ENCODE measurements at places on chromosomes 1 and 21.

DNA sequence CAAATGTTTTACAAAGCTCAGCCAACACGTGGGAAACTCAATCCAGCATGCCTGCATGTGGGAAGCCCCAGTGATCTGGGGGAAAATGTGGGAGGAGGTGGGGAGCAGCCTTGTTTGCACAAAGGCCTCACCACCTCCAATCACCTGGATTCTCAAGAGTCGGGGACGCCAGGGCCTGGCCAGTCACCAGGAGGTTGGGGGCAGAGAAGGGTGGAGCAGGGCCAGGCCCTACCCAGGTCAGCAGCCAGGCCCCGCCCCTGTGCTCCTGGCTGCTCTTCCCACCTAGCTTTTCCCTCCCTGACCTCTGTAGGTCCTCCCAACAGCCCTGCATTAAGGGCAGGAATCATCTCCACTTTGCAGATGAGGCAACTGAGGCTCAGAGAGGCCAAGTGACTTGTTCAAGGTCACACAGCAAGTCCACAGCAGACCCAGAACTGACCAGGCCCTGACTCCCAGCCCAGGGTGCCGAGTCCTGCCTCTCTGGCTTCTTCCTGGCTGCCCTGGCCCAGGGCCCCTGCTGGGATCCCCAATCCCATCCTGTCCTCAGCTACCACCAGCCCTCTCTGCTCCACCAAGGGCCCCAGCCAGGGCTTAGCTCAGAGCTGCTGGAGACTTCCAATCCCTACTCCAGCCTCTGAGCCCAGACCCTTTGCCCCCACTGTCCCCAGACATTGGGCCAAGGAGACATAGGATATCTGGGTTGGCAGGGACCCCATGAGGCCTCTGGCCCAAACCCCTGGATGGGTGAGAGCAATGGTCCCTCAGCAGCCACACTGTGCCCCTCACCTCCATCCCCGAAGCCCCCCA, 508.6 kb downstream of the PTPRU start:
- DNase-seq = no peak

DNA sequence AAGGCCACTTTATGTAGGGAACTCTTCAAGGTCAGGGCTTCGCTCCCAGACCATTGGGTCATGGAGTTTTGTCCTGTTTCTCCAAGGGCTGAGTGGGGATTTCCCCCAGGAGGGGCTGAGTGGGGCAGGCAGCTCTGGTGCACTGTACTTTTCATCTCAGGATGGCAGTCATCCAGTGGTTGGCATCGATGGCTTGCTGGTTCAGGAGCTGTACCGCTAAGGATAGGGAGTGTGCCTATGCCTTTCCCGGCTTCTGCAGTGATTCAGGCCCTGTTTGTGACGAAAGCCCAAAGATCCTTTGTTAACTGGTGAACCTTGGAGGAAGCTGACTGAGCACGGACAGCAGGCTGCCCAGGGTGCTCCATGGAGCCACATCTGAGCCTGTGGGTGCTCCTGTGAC, 100.1 kb upstream of the GADD45A start:
- no peak for DNase-seq

GRCh38 chr1:214277704-214278635, 3.0 kb upstream of the SMYD2 start:
- no peak for DNase-seq

- DNase-seq = no peak
Observed at GRCh38 chr1:48016515-48016914, 19.3 kb upstream of the TRABD2B start.

DNA sequence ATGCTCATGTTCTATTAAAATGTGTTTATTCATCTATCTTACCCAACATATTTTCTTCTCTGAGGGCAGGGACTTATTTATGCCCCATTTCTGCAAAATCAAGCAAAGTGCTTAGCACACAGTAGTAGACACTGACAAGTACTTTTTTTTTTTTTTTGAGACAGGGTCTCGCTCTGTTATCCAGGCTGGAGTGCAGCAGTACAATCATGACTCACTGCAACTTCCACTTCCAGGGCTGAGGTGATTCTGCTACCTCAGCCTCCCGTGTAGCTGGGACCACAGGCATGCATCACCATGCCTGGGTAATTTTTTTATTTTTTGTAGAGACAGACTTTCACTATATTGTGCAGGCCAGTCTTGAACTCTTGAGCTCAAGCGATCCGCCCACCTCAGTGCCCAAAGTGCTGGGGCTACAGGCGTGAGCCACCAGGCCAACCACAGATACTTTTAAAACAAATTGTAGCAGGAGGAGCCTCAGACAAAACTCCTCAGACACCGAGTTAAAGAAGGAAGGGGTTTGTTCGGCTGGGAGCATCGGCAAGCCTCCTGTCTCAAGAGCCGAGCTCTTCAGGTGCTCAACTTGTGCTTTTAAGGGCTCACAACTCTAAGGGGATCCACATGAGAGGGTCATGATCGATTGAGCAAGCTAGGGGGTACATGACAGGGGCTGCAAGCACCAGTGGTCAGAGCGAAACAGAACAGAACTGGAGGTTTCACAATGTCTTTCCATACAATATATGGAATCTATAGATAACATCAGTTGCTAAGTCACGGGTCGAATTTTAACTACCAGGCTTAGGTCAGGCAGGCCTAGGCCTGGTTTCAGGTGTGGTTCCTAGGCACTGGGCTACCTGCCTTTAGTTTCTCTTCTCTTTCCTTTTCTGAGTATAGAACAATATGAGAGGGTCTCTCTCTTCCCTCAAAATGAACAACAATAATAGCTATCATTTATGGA, 5.7 kb upstream of the TMEM167B start:
- no peak for DNase-seq

DNA sequence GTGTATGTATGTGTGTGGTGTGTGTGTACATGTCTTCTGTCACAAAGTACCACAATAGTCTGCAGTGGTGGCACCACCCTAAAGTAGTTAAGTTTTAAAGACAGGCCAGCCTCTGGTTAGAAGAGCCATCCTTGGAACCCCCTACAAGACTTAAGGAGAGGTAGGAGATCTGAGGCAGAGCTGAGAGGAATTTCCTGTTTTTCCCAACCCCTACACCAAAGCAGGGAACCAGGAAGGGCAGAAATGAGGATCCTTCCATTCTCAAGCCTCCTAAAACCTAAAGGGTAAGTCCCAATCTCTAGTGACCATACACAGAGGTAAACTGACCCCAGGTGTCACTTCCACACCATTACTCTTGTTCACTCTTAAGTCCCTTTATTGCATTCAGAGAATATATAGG, 11.1 kb downstream of the PEA15 start:
- no peak for DNase-seq

DNA sequence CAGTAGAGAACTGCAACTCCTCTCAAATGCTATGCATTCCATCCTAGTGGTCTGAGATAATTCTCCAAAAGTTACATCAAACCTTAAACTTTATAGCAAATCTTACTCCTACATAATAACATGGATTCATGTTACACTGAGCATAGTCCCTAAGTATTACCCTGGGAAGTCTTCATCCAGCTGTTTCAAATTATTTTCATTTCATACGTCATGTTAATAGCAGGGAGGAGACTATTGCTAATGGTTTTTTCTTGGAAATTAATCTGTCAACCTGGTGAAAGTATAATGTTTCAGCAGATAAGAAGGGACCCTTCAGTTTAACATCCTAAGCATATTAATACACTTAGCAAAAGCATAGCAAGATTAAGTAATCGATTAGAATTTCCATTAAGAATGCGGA, 318.1 kb downstream of the USP25 start:
- DNase-seq = no peak

- DNase-seq = no peak
Observed at GRCh38 chr1:236141447-236142252, 689 bp upstream of the GPR137B start.

DNA sequence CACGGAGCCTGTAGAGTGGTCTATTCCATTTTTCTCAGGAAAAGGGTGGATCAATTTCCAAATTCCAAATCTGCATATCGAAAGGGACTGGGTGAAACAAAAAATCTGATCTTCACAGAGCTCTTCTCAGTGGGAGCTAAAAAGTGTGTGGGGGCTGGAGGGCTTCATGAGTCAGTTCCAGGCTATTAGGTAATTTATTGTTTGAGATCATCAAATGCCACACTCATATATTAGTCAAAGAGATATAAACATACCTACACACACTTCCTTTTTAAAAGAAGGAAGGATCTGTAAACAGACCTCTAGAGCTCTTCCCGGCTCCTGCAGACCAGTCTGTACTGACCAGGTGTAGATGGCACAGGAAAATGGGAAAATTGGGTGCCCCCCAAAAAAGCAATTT, 175.4 kb downstream of the ZBTB18 start:
- no peak for DNase-seq

GRCh38 chr21:27614231-27614630, 647.3 kb upstream of the ADAMTS5 start:
- DNase-seq = no peak

- no peak for DNase-seq
Observed at GRCh38 chr21:16910435-16911165, 602.2 kb upstream of the CXADR start.

GRCh38 chr1:179151908-179152682, 70.2 kb downstream of the TOR3A start:
- DNase-seq = no peak

DNA sequence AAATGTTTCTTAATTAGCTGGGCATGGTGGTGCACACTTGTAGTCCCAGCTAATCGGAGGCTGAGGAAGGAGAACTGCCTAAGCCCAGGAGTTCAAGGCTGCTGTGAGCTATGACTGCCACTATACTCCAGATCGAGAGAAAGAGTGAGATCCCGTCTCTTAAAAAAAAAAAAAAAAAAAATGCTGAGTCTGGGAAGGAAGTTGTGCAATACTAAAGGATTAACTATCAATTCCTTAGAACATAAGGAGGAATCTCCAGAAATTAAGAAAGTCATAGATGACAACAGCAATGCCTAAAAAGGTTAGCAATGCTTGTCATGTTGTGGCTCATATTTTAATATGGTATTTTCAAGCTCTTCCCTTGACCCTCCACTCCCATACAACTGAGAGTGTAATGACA, 5.3 kb downstream of the LUZP1 start:
- no peak for DNase-seq

GRCh38 chr1:84715342-84716019, 25.2 kb upstream of the SSX2IP start:
- DNase-seq = no peak
